ENCODE measurements at places on chromosomes 6 and 20.
A peak's percentile ranks its signal among the peaks of the same experiment; 100 is the strongest.

- DNase-seq, result no peak
These were observed 41.3 kb downstream of the TGM3 start for GRCh38 chr20:2337142-2337541.

GRCh38 chr6:18390476-18390875, 3.3 kb downstream of the RNF144B start:
- DNase-seq, result no peak

DNA sequence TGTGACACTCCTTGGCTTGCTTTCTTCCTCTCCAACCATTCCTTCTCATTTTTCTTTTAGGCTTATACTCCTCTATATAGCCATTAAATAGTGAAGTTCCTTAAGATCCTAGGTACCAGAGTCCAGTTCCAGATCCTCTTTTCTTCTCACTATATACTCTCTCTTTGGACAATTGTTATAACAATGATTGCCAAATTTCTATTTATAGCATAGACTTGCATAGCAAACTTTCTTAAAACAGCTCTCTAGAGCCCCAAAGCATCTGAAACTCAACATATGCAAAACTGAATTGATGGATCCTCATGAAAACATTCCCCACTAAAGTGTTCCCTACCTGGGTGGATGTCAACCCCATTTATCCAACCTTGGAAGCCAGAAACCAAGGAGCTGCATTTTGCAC, 13.4 kb downstream of the PHIP start:
- DNase-seq, result no peak

GRCh38 chr6:119076576-119077390, 1.7 kb downstream of the FAM184A start:
- DNase-seq, result no peak

- DNase-seq, result no peak
These were observed 17.0 kb downstream of the NCR2 start for GRCh38 chr6:41352396-41352795.

DNA sequence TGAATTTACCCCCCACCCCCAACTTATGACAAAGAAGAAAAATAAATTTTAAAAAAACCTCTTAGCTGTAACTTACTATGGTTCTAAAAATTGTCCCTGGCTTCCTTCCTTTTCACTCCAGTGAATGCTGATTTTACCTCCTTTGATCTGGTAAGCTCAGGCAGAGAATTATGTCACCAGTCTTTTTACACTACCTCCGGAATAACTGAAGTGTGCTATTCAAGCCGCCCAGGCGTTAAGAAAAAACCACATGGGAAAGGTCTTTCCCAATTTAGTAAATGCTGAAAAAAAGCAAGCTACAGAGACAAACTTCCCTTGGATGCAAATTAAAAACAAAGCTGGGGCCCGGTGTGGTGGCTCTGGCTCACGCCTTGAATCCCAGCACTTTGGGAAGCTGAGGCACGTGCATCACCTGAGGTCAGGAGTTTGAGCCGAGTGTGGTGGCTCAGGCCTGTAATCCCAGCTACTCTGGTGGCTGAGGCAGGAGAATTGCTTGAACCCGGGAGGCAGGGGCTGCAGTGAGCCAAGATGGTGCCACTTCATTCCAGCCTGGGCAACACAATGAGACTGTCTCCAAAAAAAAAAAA, 12.4 kb downstream of the SNX5 start:
- DNase-seq, result no peak

- DNase-seq, result peak; percentile 56
These were observed 567 bp upstream of the SLC18B1 start for GRCh38 chr6:132798869-132799538.

GRCh38 chr6:159012201-159012600, 12.2 kb upstream of the RSPH3 start:
- no peak for DNase-seq

DNA sequence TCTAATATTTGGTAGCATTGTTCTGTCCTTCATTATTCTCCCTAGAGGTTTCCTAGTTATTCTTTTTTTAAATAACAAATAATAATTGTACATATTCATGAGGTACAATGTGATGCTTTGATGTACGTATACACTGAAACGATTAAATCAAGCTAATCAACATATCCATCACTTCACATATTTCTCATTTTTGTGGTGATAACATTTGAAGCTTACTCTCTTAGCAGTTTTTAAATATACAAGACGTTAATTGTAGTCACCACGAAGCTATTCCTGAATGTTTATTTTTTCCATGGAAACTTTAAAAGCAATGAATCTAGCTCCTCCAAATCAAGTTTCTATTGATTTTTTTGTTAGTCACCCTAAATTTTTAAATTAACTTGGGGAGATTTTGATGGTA, 116.5 kb upstream of the PRND start:
- DNase-seq, result no peak

- peak; percentile 75 for DNase-seq
These were observed 18.5 kb downstream of the FRMD1 start for GRCh38 chr6:168060521-168060931.

GRCh38 chr6:142421285-142422117, 119.7 kb downstream of the ADGRG6 start:
- no peak for DNase-seq

- peak; percentile 75 for DNase-seq
These were observed 65.0 kb upstream of the SIRPA start for GRCh38 chr20:1830240-1830639.

DNA sequence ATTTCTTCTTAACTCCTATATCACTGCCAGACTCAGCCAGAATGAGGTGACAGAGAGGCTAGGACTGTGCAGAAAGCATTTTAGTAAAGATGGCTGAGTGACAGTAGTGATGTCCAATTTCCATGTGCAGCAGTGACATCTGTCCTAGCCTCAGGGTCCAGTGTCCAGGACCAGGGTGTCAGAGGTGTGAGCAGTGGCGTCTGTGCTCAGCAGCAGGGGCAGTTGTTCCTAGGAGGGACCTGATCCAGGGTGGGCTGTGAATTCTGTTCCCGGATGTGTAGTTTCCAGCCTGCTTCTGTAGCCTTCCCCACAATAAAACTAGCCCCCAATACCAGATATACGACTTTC, 6.0 kb downstream of the HLA-B start:
- DNase-seq, result no peak

DNA sequence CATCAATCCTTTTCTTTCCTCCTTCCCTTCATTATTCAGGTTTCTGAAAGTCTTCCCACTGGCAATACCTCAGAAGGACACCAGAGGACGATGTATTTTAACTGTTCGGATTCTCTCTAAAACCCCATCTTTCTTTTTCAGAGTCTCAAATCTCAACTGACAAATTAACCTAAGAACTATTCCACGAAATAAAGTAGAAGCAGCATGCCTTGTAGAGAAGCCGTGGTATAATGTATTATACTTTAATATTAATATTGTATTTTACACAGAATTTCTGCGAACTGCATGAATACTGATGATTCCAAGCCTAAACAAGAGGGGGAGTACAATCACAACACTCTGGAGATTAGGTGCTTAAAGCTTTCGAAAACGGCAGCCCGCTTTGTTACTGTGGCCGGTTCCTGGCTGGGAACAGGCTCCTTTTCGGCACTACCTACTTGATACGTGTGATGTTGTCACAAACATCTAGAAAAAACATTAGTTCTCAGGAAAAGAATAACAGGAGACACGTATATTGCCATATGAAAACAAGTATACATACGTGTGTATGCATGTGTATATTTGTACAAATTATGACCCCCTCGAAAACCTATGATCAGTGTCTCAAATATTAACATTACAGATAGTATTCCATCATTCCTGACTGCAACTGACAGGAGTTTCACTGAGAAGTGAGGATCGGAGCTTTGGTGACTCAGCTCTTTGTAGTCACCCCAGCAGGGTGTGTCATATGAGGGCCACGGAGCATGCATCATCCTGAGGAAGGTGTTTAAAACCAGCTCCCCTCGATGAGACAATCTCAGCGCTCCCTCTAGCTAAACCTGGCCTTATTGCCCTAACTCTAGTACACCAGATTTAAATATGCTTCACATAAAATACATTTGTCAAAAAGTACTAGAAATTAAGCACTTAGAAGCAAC, 319.7 kb upstream of the TCF21 start:
- peak; percentile 49 for DNase-seq

- no peak for DNase-seq
These were observed 133.7 kb downstream of the LCA5 start for GRCh38 chr6:79403563-79403962.

DNA sequence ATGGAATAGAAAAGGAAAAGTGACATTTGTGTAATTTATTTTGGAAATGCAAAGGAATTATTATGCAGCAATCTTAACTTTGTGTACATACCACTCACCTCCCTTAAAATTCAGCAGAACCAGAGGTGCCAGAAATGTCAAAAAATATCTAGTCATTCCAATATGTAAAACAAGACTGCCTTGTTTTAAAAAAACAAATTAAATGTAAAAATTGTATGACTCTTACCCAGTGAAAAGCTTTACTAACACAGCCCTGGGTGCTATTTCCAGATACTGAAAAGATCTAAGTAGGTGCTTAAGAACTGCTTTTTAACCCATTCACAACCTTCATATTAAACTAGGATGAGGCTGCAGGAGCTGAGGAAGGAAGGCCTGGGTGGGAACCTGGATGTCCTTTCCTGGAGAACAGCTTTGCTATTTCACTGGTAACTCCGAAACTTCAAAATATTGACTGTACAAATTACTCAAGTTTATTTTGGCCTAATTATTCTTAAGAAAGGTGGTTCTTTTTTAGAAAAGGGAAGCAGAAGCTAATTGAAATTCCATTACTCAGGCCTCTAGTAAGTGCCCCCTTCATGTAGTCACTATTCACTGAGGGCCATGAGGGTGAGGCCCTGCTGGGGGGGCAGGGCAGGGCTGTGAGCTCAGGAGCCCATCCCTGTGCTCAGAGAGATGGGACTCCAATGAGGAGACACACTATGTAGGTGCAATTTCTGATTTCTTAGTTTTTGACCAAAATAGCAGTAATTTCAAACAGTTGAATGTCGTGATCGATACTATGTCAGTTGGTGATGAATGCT, 139.6 kb downstream of the MAP3K4 start:
- DNase-seq, result no peak

DNA sequence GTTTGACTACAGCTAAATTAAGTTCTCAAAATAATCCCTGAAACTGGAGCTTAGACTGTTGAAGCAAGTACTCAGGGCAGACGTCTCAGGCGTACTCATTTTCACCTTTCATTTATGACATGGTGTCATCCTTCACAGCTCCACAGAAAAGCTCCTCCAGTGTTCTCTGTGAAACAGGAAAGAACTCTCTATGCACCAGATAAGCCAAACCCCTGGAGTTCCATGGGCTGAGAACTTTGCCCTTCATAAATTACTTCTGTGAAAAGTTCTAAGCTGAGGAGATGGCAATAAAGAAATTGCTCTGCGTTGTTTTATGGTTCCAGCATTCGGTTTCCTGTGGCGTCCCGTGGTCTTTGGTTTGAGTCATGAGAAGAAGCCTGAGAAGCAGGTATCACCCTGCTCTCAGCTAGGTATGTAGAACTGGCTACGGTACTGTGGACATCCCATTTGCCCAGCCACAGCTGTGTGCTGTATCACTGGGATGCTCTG, 20.2 kb upstream of the RREB1 start:
- no peak for DNase-seq

DNA sequence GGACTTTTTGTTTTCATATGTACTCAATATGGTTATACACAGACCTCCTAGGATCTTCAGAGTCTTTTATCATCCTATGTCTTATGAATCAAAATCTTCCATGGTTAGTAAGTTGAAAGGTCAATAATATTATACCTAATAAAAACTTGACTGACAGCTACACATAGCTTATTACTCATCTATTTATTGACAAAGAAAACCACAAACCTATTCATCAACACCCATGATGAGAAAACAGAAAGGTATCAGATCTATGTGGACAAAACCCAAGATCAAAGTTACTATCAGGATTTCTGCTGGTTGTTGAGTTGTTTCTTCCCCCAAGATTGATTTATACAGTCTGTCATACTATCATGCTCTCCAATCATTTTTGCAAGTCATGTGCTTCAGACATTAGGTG, 460.1 kb upstream of the MANEA start:
- no peak for DNase-seq

- DNase-seq, result no peak
These were observed 276.4 kb upstream of the MOCS1 start for GRCh38 chr6:40210628-40211056.

GRCh38 chr6:50822078-50822476, 3.4 kb downstream of the TFAP2B start:
- no peak for DNase-seq

DNA sequence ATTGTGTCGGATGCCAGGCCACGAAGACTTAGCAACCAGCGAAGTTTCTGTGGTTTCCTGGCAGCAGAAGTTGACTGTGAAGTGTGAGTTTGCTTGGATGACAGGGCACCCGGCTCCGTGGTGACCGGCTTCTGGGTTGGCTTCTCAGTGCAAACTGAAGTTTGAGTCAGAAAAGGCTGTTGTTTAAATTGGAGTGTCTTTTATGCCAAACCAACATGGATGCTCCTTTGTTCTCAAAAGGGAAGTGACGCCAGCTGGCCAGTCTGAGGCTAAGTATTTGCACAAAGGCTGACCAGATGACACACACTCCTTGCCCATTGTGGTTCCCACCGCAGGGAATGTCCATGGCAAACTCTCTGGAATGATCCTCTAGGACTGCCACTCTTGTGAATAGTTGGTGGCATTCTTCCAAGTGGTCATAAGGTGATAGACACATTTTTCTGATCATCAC, 164.8 kb upstream of the QKI start:
- DNase-seq, result no peak

- no peak for DNase-seq
These were observed 148.2 kb downstream of the TRMT11 start for GRCh38 chr6:126134491-126134890.

DNA sequence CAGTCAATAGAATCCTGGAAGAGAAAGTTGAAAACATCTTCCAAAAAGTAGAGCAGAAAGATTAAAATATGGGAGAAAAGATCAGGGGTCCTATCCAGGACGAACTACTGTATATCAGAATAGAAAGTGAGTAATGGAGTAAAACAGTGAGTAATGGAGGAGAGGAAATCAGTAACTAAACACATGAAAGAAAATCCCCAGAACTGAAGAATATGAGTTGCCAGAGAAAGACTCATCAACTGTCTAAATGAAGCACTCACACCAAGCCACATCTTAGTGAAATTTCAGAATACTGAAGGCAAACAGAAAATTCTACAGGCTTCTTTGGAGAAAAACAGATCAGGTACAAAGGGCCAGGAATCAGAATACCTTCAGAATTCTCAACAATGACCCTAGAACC, 14.9 kb downstream of the IL17A start:
- no peak for DNase-seq

GRCh38 chr6:111566873-111567517, 38.7 kb downstream of the TRAF3IP2 start:
- peak; percentile 47 for DNase-seq

DNA sequence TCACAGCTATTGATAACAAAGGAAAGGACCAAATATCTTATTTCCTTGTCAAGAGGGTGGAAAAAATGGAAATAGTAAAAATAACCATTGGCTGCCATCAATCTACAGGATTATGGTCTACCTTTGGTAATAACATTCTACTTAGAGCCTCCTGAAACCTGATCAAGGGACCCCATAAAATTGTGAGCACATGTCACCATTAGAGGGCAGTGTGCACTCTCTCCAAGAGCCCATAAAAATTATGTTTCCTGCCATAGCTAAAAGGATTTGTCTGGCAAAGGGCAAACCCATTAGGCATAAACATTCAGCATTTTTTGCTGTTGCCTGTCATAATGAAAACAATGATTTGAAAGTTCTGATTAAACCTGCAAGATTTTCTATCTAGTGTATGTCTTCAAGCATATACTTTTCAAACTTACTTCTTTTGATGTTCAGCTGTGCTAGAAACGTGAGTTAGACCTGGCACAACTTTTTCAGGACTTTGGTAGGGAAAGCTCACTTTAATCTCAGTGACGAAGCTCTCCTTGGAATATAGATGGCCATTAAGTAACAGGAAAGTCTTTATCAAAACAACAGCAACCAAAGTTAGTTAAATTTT, 120.7 kb upstream of the ZFP64 start:
- DNase-seq, result peak; percentile 63

GRCh38 chr6:845566-845965, 152.6 kb upstream of the EXOC2 start:
- no peak for DNase-seq
